ENCODE measurements at places on chromosomes 3 and 15.

DNA sequence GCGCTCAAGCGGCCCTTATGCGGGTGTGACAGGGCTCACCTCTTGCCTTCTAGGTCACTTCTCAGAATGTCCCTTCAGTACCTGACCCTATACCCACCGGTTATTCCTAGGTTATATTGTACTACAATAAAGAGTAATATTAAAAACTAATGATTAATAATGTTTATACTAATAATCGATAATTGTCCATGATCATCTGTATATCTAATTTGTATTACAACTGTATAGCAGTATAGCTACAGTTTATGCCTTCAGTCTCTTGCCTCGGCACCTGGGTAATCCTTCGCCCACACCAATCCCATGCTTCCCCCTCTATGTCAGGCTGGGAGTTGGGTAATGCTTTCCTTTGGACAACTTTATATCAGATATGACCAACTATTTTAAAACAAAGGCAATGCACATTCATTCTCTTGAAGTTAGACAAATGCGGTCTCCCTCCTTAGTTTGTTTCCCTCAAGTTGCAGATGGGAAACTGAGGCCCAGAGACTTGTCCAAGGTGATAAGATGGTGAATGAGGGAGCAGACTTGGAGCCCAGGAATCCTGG, 3.4 kb downstream of the FAH start:
- DNase-seq: no peak

- no peak for DNase-seq
Measured at GRCh38 chr3:76969996-76970615, 69.8 kb upstream of the ROBO2 start.

GRCh38 chr3:101203411-101203810, 117.0 kb downstream of the IMPG2 start:
- DNase-seq: no peak

DNA sequence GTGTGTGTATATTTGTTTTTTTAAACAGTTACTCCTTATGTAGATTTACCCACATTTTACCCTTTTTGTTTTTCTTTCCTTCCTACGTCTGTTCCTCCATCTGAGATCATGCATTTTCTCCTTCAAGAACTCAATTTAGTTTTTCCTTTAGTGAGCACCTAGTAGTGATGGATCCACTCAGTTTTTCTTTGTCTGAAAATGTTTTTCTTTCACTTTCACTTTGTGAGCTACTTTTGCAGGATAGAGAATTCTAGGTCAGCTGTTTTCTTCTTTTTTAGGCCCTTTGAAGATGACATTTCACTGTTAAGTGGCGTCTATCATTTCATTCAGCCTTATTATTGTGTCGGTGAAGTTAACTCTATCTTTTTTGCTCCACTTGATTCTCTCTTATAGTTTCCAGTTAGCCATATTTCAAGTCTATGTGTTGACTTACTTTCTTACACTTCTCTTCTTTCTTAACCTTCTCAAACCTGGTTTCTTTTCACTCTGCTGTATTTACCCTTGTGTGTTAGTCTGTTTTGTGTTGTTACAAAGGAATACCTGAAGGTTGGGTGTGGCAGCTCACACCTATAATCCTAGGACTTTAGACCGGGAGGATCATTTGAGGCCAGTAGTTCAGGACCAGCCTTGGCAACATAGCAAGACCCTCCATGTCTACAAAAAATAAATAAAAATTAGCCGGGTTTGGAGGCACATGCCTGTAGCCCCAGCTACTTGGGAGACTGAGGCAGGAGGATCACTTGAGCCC, 55.8 kb downstream of the PRKCI start:
- DNase-seq: no peak

GRCh38 chr3:31947671-31948091, 33.4 kb downstream of the OSBPL10 start:
- no peak for DNase-seq

- DNase-seq: no peak
Measured at GRCh38 chr3:95971573-95971972, 842.8 kb upstream of the EPHA6 start.

DNA sequence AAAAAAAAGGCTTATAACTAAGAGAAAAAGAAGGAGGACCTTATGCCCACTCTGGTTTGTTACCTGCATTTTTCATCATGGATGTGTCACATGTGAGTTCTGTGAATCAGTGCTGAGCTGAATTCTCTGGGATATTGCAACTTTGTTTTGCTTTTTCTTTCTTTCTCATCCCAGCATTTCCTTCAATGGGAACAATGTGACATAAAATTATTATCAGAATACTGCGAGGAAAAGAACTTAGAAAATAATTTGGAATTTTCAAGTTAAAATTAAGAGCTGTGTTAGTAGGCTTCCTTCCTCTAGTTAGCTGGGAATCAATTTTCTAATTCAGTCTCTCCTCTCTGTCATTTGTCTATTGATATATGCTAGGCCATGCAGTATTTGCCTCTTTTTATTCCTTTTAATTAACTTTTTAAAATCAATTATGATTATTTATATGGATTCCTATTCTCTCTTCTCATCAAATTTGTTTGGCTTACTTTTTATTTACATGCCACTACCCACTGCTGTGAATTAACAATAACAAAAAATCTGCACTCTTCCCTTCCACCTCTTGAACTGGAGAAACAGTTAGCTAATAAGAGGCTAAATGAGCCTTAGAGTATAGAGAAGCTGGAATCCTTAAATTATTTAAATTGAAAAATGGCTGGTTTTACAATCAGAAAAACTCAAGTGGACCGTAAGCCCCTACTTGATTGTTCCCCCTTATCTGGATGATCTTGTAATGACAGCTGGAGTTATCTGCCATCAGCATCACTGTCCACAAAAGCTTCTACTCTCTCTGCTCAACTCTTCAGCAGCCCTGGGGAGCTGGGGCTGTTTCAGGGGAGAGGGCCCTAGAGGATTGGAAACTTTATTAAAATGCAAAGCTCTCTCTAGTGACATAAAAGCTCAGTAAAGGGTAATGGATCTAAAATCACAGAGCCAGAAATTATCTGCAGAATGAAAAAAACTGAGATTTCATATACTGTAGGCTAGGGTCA, 95.3 kb upstream of the SOX2 start:
- DNase-seq: no peak

DNA sequence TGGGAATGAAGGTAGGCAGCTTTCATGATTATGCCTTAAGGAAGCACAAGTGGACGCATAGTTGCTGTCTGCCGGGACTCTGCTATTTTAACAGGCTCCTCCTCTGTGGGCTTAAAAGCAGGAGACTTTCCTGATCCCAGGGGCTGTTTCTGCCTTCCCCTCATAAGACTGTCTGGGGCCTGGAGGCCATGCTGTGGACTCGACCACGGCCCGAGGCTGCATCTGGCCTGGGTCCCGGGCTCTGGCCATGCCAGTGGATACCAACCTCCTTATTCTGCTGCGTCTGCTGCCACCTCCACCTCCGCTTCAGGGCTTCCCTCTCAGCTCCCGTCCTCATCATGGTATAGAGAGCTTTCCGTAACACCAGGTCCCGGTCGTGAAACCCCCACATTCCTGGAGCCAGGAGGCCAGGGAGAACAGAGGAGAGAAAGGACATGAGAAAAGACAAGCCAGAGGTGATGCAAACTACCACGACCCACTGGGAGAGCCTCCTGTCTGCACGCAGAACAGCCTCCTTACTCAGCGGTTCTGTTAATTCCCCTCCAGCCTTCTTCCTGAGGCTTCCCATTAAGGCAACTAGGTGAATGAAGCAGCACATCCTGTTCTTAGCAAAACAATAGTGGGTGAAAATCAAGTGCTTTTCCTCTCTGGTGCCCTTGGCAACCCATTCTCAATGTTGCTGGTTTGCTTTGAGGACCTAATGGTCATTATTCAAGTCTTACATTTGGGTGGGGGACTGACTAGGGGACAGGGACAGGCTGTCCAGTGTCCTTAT, 200.5 kb downstream of the KLF13 start:
- DNase-seq: no peak

- no peak for DNase-seq
Measured at GRCh38 chr3:101779822-101780381, 891 bp downstream of the NXPE3 start.

DNA sequence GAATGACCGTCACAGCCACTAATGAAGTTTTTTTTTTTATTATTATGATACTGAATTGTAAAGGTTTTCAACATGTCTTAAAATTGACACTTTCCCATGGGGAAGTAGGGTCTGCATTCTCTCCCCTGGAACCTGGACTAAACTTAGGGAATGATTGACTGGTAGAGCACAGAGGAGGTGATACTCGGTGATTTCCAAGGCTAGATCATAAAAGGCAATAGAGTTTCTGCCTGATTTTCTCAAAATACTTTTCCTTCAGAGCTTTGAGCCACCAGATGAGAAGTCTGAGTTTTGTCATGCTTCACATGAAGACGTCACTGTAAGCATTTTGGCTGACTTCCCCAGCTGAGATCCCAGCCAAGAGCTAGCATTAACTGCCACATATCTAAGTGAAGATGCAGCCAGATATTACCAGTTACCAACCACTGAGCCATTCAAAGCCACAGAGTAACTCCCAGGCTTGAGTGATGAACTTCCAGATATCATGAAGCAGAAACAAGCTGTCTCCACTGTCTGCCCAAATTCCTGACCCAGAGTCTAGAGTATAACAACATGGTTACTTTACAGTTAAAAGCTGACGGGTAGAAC, 105.8 kb downstream of the LSAMP start:
- no peak for DNase-seq

- DNase-seq: no peak
Measured at GRCh38 chr15:40990080-40990479, 36.8 kb downstream of the CHAC1 start.

GRCh38 chr3:38003371-38003816, 12.8 kb downstream of the VILL start:
- peak; percentile 65 for DNase-seq

- DNase-seq: peak; percentile 71
Measured at GRCh38 chr15:55108858-55109518, 87.8 kb downstream of the RSL24D1 start.

- no peak for DNase-seq
Measured at GRCh38 chr15:44536302-44536961, 515 bp upstream of the EIF3J start.

GRCh38 chr15:69434679-69435078, 17.9 kb upstream of the RPLP1 start:
- no peak for DNase-seq

GRCh38 chr15:62348118-62348517, 183.0 kb upstream of the C2CD4B start:
- no peak for DNase-seq

DNA sequence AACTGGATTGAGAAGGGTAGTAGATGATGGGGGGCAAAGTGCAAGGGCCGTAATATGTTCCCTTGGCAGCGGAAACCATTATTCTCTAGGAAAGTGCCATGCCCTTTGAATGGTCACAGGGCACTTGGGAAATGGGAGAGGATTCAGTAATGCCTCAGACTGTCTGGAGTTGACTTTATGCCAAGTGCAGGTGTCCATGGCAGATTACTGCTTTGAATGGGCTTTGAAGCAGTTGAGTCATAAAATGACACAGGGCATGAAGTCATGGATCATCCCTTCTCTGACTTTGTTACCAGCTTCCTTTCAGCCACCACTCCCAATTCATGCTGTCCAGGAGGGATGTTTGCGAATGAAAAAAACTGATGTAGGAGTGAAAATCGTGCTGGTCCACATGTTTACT, 20.1 kb downstream of the AADACL2 start:
- no peak for DNase-seq

DNA sequence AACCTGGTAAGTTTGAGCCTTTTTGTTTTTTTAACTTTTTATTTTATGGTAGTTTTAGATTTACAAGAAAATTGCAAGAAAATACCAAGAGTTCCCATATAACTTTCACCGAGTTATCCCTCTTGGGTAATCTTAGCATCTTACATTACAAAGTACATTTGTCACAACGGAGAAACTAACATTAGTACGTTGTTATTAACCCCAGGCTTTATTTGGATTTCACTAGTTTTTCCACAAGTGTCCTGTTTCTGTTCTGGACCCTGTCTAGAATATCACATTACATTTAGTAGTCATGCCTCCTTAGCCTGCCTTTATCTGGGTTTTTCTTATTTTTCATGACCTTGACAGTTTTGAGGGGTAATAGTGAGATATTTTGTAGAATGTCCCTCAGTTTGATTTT, 53.5 kb upstream of the KPNA4 start:
- DNase-seq: no peak

GRCh38 chr3:185995352-185995751, 57.5 kb upstream of the TRA2B start:
- no peak for DNase-seq

DNA sequence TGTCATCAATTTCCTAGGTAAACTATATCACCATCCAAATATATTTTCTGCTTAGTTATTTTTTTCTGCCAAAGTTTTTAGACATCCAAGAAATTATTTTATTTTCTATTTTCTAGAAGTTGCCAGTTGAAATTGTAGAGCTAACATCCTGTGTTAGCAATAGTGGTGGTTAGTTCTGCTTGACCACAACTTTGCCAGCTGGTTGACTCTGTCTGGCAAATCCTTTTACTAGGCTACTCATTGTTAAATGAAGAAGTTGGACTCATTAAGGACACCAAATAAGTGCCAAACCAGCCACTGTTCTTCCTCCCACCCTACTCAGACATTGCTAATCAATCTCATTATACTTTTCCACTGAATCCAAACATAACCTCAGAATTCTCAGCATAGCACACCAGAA, 15.4 kb upstream of the CRBN start:
- no peak for DNase-seq

GRCh38 chr3:9043063-9043462, 79.8 kb upstream of the RAD18 start:
- no peak for DNase-seq

GRCh38 chr15:57922776-57923175, 142.7 kb downstream of the ALDH1A2 start:
- no peak for DNase-seq

DNA sequence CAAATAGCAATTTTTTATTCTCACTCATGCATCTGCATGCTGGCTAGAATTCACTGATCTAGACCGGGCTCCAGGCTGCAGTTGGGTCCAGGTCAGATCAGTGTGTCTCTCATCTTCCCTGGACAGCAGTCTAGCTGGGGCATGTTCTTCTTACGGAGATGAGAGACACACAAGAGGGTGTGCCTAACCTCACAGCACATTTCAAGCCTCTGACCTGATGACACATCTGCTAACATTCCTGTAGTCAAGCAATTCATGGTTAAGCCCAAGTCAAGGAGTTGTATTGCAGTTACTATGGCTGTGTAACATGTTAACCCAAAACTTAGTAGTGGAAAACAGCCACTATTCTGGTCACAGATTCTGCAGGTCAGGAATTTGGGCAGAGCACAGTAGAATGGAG, 13.1 kb downstream of the BSN start:
- DNase-seq: no peak

GRCh38 chr3:108131475-108132134, 40.8 kb upstream of the CD47 start:
- DNase-seq: no peak

- DNase-seq: peak; percentile 94
Measured at GRCh38 chr15:90265271-90266060, at the start of gene NGRN. Gene NGRN (plus strand): TSS chr15:90265672. CDS start chr15:90265713, 41 bp downstream.

- no peak for DNase-seq
Measured at GRCh38 chr3:30913176-30913575, 18.7 kb upstream of the GADL1 start.

All from stimulated activated CD4-positive, alpha-beta T cell treated with anti-CD3 and anti-CD28 coated beads, Interleukin-2, amount 100 ng/mL, for 24 hours (primary cell).